ENCODE measurements at places on chromosomes 16 and 17.

DNA sequence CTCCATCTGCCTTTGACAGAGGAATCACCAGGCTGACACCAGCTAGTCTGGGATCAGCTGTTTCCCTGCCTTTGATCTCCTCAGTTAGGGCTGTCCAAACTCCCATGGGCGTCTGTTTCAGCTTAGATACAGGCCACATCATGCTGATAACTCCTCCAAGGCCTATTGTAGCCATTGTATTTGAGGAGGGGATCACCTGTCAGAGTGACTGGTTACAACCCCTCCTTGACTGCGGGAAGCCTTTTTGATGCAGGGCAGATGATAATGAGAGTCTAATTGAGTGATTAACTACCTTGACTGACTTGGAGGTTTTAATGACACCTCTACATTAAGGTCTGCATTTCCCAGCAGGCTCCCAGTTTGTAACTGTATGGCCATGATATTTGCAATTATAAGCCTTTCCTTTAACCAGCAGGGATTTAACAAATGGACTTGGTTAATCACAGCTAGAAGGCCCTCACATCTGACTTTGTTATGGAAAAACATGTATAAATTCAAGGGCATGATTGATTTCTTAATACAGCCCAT, 863.5 kb downstream of the KCNJ2 start:
- DNase-seq = no peak

DNA sequence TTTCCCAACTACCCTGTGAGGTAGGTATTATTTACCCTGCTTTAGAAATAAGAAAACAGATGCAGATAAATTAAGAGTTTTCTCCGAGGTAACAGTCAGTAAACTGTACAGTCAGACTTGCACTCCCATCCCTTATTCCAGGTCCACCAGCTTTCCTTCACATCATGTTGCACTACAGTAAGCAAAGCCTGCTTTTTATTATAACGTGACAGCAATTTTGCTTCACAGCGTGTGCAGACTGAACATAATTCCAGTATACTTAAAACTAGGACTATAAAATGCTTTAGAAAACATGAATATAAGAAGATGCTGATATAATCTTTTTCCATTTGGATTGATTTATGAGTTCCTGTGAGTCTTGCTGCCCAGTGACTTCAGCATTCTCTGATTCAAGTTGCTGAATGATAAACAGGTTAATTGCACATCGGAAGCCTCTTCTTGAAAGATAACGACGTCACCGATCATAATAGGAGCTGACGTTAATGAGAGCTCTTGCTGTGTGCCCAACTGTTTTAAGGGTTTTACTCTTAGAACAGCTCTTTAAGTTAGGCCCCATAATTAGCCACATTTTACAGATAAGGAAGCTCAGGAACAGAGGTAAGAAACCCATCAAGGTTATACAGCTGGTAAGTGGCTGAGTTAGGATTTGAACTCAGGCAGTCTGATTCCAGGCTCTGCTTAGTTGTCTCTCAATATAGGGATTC, 1.4 kb downstream of the LIG3 start:
- DNase-seq = no peak

GRCh38 chr17:80959330-80960036, 32.2 kb upstream of the CHMP6 start:
- DNase-seq = no peak

GRCh38 chr16:47713225-47713595, 252.1 kb downstream of the PHKB start:
- DNase-seq = no peak

GRCh38 chr17:37475731-37476420, 13.8 kb upstream of the DUSP14 start:
- DNase-seq = no peak

DNA sequence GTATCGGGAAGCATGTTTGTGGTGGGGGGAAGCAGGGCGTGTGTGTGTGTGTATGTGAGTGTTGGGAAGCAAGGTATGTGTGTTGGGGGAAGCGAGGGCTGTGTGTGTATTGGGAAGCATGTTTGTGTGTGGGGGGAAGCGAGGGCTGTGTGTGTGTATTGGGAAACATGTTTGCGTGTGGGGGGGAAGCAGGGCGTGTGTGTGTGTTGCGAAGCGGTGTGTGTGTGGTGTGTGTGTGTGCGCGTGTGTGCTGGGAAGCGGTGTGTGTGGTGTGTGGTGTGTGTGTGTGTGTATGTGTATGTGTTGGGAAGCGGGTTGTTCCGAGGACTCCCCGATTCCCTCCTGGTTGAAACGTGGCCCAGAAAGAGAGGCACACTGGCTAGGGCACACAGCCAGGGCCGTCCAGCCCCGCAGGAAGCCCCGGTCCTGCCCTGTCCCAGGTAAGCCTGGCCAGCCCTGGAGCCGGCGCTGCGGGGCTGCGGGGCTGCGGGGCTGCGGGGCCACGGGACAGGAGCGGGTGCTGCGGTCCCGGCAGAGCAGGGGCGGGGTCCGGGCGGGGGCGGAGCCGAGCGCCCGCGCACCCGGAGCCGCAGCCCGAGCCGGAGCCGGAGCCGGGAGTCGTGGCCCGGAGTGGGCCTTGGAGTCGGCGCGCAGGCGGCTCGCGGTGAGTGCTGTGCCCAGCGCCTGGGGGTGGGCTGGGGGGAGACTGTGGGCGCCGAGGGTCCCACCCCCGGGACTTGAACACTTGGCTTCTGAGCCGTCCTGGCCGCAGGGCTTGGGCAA, at the start of gene NOD2:
TSS of gene NOD2 (plus strand) at position 608 of the 783 bp plus-strand sequence. CDS start 5,890 bp downstream, outside the sequence.
- no peak for DNase-seq

GRCh38 chr16:80778703-80779102, 25.7 kb downstream of the CDYL2 start:
- no peak for DNase-seq

- DNase-seq = no peak
These were observed 347.2 kb downstream of the SOX9 start for GRCh38 chr17:72467841-72468653.

DNA sequence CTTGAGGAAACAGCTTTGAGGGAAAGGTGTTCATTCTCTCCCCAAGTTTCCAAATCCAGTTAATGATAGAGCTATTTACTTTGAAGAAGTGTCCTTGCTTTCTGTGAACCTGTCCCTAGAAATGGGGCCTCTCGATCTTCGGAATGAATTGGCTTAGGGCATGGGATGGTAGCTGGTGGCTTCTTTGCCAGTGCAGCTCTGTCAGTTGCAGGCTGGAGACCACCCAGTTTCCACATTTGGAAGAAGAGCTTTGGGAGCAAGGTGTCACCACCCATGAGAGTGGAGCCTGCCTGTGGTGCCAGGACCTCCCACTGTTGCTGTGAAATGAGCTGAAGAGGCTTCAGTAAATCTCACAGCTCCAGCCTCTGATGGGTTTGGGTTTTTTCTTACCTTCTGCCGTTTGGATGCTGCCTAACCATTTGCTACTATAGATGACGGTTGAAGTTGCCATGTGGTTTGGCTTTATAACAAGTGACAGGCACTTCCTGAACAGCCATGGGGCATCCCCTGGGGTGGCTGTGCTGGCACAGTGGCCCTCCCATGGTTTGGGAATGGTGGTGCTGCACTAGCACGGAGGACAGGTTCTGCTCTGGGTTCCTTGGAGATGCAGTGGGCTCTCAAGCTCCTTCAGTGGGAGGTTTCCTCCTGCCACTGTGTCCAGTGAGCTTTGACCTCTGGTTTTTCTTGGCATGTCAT, 19.5 kb upstream of the SLC5A10 start:
- DNase-seq = no peak

DNA sequence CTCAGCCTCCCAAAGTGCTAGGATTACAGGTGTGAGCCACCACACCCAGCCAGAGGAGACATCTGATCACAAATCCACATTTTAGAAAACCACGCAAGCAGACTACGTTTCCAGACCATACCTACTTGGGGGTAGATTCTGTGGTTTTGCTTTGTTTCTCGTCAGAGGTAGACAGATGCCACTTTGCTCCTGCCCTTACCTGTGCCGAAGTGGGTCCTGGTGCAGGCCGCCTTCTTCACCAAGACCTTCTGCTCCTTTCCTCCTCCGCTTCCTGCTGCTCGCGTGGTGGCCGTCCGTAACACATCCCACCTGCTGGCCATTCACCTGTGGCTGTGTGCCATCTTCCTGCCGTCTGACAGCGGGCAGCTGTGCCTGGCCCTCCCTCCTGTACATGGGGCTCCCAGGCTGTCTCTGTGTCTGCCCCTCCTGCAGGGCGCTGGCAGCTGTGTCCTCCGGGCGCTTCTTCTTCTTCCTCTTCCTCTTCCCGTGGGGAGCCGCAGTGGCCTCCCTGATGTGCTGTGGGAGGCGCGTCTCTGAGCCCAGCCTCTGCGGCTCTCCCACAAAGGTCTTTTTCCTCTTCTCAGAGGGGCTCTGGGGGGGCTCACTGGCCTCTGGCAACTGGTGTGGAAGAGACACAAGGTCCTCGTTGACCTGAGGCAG, 21.2 kb upstream of the CYTH1 start:
- no peak for DNase-seq

DNA sequence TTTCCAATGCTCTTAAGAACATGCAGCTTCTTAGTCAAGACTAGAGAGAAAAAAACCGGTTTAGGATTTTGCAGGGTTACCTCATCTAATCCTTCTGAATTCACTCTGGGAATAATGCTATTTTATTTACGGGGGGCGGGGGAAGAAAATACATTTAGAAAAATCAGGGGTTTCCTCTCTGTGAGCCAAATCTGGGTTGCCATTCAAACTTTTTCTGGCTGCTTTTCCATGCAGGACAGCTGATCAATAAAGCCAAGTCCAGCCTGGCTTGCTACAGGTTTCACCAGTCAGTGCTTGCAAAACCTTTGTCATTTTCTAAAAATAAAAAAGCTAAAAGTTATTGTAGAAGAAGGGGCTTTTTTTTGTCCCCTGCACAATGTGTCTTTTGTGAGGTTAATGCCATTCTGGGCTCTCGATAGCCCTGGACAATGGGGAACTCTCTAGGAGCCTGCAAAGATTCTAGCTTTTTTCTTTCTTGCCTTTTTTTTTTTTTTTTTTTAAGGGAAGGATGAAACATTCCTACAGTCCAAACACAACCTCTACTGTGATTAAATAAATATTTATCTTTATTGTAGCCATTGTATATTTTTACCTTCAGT, 13.1 kb upstream of the ZFHX3 start:
- no peak for DNase-seq

DNA sequence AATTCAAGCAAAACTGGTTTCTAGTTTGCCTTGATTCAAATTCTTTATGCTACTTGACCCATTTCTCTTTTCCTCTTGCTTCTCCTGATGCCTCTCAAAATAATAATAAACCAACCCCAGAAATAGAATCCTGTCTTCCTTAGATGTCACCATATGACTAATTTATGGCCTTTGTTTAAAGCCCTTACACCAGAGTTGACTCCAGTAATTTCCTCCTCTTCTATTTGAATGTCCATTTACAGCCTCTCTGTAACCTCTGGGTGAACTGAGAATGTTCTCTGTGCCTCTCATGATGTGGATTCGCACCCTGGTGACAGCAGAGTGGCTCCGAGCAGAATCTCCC, 31.5 kb downstream of the ZFHX3 start:
- no peak for DNase-seq

DNA sequence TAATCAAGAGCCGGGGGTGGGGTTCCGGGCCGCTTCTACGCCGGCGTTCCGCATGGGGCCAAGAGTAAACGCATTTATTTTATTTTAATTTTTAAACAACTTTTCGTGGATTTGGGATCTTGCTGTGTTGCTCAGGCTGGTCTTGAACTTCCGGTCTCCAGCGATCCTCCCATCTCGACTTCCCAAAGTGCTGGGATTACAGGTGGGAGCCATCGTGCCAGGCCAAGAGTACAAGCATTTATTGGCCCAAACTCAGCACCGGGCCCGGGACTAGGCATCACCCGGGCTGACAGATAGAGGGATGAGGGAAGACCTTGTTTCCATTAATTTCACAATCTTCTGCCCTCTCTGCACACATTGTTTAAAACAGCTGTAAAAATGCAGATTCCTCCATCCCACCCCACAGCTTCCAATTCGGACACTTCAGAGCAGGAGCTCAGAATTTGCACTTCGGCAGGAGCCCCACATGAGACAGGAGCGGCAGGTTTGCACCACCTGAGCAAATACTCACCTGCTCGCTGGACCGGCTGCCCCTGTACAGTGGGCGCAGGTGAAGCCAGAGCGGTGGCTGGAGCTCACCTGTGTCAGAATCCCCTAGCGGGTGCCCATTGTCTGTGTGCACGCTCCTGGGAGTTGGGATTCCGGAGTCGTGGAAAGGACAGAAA, 663 bp upstream of the GINS2 start:
- no peak for DNase-seq

GRCh38 chr17:841313-841712, 59.2 kb downstream of the MRM3 start:
- no peak for DNase-seq

DNA sequence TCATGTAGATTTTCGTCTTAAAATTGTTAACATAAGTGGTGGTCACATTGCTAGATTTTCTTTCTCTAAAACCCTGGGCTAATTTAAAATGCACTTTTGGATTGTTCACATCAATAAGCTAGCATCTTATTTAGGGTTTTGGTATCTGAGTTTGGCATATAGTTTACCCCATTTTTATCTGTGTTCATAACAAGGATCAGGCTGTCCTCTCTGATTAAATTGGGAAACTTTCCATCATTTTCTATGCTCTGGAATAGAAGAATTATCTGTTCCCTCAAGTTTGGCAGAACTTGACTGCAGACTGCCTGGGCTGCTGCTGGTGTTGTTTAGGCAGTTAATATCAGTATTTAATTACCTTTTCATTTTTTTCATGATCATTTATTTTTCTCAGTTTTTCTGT, 1.8 kb downstream of the SPECC1 start:
- no peak for DNase-seq

- no peak for DNase-seq
These were observed 9.9 kb downstream of the TBX4 start for GRCh38 chr17:61461967-61462718.

- DNase-seq = no peak
These were observed 14.7 kb upstream of the RPTOR start for GRCh38 chr17:80529904-80530292.

GRCh38 chr17:59433586-59433985, 102.1 kb downstream of the YPEL2 start:
- DNase-seq = no peak

GRCh38 chr16:89334050-89334449, 116.5 kb downstream of the ZNF778 start:
- DNase-seq = no peak

DNA sequence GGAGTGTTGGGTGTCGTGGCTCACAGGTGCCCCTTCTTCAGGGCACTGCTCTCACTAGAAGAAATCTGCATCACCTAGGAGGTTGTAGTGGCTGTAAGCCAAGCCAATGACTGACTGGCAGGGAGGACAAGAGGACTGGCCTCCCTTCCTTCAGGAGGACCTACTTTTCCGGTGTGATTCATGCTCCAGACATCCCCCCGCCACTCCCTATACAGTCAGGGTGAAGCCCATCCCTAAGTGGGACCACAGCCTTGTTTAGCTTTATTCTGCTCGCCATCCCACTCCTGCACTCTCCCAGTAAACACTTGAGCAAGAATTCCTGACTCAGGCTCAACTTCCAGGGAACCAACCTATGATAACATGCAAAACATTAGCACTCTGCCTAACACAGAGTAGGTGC, 67.0 kb downstream of the PLCG2 start:
- DNase-seq = no peak

DNA sequence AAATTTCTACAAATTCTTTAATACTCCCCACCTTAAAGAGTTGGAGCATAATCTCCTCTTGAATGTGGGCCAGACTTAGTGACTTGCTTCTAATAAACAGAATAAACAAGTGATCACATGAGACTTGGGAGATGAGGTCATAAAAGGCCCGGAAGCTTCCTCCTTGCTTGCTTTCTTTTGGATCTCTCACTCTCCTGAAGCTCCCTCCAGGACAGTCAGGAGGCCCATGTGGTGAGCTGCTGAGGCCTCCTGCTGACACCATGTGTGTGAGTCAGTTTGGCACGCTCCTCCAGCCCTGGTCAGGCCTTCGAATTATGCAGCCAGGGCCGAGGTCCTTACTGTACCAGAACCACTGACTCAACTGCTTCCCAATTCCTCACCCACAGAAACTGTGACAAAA, 53.2 kb downstream of the NDEL1 start:
- DNase-seq = no peak

All from CD4-positive, CD25-positive, alpha-beta regulatory T cell (primary cell).